ENCODE measurements at places on chromosomes 13 and 19. TPM values are rescaled to one million over a fixed set of nuclear protein-coding genes. Genes with fewer than 3 reads are reported as not detected.

GRCh38 chr19:10266706-10267105 lies 4.2 kb upstream of the ICAM1 start:
- DNase-seq = no peak

NAPSA gene
- 0.29 TPM for total RNA-seq

GRCh38 chr13:60491531-60491930 lies 94.5 kb downstream of the TDRD3 start:
- peak; percentile 11 for DNase-seq

DNA sequence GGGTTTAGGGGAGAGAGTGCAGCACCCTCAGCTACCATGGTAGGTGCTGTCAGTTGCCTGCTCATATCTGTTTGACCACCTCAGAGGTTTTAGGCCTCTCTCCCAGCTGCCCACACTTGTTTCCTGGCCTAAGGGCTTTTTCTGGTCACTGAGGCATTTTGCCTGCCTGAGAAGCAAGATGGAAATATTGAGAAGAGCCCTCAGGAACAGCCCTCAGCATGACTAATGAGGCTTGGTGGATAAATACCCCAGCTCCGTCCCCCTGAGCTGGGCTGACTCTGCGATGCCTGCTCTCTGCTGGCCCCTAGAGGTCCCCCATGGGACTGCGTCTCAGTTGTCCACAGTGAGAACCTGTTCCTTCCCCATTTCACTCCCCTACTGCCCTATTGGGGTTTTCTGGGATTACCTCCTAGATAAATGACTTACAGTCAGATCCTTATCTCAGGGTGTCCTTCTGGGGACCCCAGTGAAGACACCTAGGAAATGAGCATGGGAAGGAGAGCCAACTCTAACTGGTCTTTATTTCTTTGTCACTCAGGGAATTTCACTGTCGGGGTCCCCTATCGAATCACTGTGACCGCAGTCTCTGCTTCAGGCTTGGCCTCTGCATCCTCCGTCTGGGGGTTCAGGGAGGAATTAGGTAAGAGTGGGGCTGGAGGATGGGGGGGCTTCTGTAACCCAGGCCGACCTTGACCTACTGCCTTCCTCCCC lies 13.3 kb downstream of the PALM3 start:
- peak; percentile 93 for DNase-seq

DIS3 gene
- total RNA-seq = 33.9 TPM

GRCh38 chr19:43489310-43489709 lies 15.2 kb downstream of the PHLDB3 start:
- DNase-seq = peak; percentile 54

AMER2 gene
- not detected for total RNA-seq

GRCh38 chr19:48319647-48320541 lies 5.5 kb upstream of the EMP3 start:
- DNase-seq = peak; percentile 98

GRCh38 chr13:62088165-62088564 lies 672.5 kb upstream of the PCDH20 start:
- no peak for DNase-seq

NFKBIB gene
- total RNA-seq = 12.7 TPM

DNA sequence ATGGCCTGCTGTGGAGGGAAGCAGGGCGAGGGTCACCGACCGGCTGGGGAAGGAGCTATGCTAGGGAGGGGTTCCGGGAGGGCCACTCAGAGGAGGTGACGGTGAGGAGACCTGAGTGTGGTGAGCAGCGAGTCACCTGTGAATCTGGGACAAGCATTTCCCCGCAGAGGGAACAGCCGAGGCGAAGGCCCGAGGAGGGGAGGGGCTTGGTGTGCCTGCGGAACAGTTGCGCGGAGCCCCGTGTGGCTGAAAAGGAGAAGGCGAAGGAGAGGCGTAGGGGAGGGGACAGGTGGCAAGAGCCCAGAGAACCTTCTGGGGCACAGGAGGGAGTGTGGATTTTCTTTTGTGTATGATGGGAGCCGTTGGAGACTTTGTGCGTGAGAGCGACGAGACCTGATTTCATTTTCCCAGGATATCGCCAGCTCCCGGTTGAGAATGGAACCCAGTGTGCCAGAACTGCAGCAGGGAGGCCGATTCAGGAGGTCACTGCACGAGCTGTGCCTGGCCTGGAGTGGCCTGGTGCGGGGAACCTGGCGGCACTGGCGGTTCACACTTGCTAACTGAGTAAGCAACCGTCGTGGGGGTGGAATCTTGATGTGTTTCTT lies 117.7 kb upstream of the ZNF507 start:
- peak; percentile 80 for DNase-seq

DNA sequence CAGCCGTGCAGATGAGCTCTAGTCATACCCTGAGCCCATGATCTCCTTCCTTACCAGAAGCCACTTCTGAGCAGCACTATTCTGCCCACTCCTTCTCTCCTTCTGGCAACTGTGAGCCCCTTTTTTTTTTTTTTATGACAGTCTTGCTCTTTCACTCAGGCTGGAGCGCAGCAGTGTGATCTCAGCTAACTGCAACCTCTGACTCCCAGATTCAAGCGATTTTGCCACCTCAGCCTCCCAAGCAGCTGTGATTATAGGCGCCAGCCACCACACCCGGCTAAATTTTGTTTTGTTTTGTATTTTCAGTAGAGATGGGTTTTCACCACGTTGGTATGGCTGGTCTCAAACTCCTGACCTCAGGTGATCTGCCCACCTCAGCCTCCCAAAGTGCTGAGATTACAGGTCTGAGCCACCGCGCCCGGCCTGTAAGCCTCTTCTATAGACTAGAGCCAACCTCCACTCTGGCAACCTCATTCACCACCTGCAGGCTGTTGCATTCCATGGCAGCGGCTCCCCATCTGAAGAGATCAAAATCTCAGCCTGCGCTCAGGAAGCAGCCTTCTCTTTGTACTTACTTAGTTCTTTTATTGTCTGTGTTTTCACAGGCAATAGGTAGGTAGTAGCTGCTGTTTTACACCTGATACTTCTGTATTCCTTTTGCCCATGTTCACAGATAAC lies 34.8 kb upstream of the NDFIP2 start:
- no peak for DNase-seq

- no peak for DNase-seq
Observed at GRCh38 chr19:12202250-12202649, 39.4 kb downstream of the ZNF136 start.

GRCh38 chr19:56748378-56748777 lies 76.8 kb upstream of the ZNF835 start:
- DNase-seq = no peak

DNA sequence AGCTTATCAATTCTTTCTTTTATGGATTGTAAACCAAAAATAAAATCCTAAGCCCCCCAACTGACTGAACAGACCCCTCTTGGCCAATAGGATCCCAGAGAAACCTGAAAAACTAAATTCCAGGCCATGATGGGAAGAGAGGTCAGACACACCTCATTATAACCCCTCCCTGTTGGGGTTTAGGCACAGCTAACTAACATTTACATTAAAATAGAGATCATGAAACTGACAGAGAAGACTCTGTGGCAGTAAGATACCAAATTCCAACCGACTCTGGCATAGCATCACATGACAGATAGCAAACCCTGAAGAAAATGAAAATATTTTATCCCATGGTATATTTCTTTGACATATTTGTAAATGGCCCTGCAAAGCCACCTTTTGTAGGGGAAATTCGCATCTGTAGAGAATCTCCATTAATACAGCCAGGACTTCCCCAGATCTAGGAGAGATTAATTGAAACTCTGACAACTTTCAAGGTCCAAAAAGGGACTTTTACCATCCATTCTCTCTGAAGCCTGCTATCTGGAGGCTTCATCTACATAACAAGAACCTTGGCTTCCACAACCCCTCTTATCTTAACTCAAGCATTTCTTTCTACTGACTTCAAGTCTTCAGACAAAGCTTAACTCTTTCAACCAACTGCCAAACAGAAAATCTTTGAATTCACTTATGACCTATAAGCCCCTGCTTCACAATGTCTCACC lies 27.1 kb upstream of the GAS6 start:
- DNase-seq = no peak

DNA sequence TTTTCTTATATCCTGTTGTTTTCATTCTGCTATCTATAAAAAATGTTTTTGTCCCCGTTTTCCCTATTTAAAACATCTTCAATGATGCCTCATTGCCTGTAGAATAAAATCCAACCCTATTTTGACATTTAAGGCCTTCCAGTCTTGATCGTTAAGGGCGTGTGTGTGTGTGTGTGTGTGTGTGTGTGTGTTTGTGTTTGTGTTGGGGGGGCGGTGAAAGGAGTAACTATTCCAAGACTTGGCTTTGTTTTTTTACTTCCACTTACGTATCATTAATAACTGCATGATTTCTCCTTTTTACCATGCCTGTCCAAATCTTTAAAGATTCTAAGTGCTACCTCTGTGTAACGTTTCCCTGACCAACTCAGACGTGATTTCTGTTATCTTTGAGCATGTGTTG lies 784 bp downstream of the PIBF1 start:
- peak; percentile 9 for DNase-seq

DNA sequence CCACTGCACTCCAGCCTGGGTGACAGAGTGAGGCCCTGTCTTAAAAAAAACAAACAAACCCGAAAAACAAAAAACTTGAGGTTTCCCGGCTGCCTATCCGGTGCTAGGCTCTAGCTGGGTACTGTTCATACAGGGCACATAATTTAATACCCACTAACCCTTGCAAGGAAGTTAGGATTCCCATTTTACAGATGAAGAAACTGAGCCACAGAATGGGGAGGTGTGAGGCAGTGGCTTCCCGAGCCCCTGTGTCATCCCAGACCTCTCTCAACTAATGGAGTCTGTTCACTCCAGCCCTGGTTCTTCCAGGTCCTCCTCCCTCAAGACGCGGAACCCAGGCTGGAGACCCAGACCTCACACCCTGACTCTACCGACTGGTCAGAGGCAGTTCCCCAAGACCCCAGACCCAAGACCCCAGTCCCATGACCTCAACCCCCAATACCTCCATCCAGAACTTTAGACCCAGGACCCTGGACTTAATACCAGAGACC lies 576 bp downstream of the APBA3 start:
- DNase-seq = no peak
